ENCODE measurements at places on chromosomes 16 and 17.

GRCh38 chr17:10748531-10749181, 18.8 kb upstream of the TMEM220 start:
- DNase-seq: no peak

DNA sequence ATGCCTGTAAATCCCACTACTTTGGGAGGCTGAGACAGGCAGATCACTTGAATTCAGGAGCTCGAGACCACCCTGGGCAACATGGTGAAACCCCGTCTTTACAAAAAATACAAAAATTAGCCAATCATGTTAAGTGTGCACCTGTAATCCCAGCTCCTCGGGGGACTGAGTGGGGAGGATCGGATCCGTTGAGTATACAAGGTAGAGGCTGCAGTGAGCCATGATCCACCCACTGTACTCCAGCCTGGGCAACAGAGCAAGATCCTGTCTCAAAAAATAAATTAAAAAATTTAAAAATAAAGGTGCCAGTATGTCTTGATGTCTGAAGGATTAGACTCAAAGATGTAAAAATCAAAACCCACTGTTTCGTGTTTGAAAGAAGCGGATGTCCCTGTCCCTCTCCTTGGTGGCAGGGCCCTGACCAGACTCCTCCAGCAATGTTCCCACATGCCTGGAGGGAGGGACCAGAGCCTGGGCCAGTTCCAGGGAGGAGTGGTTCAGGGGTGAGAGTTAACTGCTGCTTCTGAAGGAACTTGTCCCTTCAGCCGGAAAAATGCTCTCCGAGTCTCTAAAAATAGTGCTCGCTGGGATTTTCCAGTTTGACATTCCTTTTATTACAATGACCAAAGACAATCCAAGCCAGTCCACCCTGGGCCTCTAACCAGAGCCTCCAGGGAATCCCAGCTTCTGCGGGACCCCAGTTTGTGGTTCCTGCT, 9.4 kb upstream of the CMTM4 start:
- DNase-seq: no peak

GRCh38 chr16:87806261-87806640, 40.5 kb upstream of the KLHDC4 start:
- no peak for DNase-seq

- DNase-seq: no peak
Measured at GRCh38 chr16:3823427-3823826, 57.1 kb downstream of the CREBBP start.

GRCh38 chr16:89988951-89989350, 30.3 kb downstream of the DBNDD1 start:
- DNase-seq: no peak

DNA sequence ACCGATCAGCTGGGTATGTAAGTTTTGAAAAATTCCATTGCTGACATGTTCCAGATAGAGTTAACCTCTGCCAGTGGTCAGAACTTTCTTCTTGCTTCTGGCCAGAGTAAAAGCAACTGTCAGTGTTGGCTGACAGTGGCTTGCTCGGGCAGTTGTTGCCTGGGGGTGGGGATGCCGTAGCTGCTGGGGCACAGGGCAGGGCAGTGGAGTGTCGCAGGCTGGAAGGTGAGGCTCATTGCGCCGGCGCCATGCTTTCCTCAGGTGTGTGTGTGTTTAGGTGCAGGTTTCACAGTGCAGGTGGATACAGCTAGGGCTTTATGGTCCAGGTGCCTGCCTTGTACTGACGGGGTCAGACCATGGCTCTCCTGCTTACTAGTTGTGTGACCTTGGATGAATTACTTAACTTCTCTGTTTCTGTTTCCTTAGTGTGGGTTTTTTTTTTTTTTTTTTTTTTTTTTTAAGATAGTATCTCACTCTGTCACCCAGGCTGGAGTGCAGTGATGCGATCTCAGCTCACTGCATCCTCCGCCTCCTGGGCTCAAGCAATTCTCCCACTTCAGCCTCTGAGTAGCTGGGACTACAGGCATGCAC, 156.4 kb downstream of the SNX29 start:
- DNase-seq: no peak

- DNase-seq: no peak
Measured at GRCh38 chr16:2009791-2010510, at the start of gene ZNF598. Gene ZNF598, minus strand, starts transcription at chr16:2009821.

DNA sequence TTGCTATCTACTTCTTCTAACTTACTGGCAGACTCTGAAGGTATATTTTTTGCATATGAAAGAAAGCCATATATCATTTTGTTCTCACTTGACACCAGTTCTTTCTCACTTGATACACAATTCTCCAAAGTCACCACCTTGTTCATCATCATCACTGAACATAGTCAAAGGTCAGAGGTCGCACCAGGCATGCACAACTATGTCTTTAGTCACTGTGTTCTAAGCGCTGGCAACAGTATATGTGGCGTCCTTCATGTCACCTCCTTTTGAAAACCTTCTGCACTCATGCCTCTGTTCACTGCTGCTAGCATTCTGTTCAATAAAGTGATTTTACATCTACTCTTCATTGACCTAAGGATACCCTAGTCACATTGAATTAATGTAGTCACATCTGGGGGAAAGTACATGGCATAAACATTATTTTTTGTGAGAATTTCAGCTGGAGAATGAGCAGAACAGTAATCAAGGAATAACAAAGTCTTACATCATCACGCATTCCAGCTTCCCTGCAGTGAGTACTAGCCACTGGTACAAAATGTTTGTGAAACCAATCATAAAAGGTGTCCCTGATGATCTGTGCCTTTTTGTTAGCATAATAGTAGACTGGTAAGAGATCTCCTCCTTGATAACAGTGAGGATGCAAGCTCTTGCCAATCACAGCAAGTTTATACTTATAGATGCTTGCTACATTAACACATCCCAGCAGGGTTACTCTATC, 20.5 kb upstream of the TBX4 start:
- no peak for DNase-seq

DNA sequence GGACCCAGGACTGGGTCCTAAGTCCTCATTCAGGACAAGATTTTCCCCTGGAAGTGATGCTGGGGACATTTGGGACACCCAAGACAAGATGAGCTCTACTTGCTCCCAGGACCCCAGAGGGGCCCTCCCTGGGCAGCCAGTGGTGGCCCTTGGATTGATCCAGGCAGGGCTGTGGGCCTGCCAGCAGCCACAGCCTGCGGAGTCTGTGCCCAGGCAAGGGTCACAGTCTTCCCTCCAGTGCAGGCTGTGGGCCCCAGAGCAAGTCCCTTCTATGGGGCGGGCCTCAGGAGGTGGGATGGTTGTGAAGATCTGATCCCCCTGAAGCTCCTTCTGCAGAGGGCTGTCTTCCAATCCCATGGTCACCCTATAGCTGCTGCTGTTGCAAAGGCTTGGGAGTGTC, 12.6 kb downstream of the CA7 start:
- DNase-seq: no peak

DNA sequence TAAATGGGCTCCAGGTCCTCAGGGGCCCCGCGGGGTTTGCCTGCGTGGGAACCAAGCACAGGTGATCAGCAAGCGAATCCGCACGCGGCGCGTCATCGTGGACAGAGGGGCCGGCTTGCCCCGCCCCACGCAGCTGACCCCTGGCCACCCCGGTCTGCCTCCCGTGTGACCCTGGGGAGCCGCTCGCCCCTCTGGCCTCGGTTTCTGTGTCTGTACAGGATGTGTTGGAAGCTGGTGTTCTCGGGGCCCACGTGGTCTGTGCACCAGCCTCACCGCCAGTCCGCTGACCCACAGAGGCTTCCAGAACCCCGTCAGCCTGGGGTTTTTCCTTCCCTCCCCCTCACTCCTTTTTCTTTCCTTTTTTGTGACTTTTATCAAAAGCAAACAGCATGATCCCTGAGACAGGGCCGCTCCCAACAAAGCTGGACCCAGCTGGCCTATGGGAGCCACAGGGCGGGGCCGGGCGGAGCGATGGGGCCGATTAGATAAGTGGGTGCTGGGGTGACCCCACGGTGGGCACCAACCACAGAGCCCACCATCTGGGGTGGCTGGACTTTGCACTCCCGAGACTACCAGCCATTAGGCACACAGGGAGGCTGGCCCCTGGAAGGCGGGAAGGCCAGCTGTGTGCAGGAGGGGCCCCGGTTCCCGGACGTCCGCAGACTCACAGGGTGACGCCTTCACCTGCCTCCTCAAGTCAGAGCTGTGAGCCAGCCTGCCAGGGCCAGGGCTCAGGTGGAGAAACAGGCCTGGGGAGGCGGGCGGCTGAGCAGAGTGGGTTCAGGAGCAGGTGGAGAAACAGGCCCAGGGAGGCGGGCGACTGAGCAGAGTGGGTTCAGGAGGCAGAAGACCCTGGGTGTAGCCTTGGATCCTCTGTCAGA, 56.0 kb downstream of the ZFPM1 start:
- DNase-seq: no peak

GRCh38 chr17:73265646-73266640, 4.3 kb upstream of the CPSF4L start:
- no peak for DNase-seq

DNA sequence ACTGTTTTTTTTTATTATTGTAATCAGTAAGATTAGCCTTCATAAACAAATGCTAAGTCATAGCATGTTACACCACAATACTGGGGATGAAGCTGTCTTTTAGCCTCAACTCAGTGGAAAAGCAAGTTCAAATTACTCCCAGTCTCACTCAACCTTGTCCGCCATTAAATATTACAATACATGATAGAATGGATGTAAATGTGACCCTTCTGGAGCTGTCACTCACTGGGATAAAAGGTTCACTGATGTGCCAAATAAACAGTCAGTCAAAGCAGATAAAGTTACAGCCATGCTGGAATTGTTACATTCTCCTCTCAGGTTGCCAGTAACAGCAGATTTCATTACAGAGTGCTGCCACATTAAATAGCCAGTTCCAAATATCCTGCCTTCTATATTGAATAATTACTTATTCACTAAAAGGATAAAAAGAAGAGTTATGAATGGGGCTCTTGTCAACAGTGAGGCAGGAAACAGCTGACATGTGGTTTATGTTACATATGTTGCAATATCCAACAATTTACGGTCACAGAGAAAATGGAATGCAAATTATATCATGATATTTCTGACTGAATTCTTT, 53.4 kb downstream of the BRIP1 start:
- DNase-seq: peak; percentile 10

DNA sequence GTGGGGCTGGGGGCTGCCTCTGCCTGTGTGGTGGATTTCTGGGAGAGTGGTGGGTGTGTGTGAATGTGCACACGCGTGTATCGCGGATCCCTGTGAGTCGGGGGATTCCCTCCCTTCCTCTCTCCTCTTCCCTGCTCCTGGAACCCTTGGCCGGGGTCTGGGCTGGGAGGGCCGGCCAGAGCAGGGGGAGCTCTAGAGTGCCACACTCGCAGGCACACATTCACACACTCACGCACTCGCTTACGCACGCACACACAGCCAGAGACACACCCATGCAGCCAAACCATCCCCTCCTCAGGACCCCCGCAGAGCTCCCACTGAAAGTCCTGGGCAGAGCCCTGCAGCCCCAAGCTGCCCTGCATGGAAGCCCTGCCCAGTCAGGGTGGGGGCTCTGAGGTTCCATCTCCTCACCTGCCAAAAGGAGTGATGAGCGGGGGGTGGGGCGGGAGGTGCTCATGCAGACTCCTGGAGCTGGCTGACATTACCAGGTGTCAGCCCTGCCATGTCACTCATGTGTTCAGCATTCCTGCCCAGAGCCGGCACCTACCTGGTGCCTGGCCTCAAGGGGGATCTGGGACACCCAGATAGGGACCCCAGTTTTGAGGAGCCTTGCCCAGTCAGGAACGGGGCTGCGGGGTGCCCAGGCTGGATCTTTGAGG, 1.9 kb downstream of the NECAB2 start:
- DNase-seq: no peak
